Choroid plexus epithelial cell (primary cell): ENCODE measurements at places on chromosomes 2 and 18.

DNA sequence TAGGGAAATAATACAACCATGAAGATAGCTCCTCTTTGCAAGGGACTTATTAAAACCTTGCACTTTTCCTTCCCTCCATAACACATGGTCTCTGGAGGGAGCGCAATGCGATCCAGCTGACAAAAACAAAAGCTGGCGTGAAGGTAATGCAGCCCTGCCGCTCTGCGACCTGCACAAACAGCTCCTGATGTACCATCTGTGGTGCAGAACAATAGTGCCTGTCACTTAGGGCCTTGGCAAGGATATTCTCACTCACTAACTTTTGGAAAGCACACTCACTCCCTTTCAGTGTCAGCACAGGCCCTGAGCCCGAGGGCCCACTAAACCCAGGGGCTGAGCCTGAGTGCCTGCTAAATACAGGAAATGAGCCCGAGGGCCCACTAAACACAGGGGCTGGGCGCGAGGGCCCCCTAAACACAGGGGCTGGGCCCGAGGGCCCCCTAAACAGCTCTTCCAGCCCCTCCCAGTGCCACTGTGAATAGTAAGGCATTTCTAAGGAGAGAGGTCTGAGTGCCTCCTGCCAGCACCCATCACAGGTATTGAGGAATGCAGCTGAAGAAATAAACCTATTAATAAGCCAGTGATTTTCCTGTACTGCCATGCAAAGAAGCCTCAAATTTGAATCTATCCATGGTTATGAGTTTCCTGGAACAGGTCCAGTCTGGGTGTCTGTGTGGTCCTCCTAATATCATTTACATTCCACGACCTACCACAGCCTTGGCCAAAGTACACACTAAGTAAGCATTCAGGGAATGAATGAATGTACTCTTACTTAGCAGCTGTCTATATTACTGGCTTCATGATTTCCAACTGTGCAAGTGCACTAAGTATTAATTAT lies 9.3 kb downstream of the L3MBTL4 start:
- DNase-seq, result peak; percentile 27

- peak; percentile 40 for DNase-seq
These were observed 1.6 kb downstream of the CAVIN2 start for GRCh38 chr2:191845248-191845715.

DNA sequence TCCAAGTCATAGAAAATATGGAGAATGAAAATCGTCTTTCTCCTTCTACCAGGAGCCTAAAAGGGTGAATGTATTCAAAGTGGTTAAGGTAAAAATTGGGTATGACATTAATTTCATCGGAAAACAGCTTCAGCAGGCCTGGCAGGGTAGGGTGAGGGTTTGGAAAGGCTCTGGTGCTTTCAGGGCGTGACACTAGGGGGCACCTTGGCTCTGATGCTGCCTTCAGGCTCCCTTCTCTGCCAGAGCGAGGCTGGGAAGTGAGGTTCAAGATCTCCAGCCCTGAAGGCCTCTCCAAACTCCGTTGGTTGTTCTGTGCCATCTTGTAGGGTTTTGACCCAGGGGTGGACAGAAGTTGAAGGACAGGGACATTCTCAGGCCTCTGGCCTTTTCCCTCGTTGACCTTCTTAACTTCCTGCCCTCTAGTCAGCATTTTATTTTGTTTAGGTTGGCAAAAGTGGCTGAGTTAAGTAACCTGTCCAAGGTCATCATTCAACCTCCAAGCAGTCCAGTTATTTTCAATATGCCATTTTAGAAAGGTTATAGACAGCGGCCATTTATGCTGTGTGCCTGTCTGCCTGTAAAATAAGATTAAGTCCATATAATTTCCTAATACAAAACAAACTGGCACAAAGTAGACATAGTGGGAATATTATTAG lies 40.3 kb downstream of the EML6 start:
- DNase-seq, result no peak

DNA sequence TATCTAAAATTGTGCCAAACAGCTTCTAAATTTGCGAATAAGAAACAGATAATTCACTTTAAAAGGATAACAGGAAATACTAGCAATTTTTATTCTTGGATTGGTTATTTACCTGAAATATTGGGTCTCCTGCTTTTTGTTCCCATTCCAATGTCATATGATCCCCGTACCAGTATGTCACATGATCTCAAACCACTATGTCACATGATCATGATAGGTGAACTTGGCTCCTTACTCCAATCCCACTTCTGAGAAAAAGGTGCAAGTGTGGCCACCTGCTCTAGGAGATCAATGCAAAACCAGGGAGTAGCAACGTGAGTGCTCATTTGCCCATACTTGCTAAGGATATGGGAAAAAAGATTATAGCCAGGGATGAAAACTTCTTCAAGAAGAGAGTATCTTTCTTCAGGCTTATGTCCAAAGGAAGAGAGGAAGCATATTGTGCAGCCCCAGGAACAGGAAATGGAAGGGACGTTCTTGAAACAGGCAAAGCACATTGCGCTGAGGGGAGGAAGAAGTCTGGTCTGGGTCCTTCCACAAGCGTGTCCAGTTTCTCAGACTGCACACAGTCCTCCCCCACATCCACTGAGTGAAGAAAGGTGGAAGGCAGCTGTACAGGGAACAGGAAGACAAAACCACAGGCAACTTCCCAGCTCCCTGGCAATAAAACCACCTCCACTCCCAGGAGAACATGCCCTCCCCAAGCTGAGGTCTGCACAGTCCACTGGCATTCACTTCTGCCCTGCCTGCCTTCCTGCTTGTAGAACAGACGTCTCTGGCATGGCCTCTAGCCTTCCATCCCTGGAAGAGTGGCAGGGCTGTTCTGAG lies at the start of gene LYG2:
Gene LYG2 (minus strand): TSS at position 176 of the 828 bp plus-strand sequence. CDS start 1,406 bp downstream, outside the sequence.
- DNase-seq, result no peak

- no peak for DNase-seq
These were observed 221.6 kb downstream of the PIK3C3 start for GRCh38 chr18:42176599-42176998.

DNA sequence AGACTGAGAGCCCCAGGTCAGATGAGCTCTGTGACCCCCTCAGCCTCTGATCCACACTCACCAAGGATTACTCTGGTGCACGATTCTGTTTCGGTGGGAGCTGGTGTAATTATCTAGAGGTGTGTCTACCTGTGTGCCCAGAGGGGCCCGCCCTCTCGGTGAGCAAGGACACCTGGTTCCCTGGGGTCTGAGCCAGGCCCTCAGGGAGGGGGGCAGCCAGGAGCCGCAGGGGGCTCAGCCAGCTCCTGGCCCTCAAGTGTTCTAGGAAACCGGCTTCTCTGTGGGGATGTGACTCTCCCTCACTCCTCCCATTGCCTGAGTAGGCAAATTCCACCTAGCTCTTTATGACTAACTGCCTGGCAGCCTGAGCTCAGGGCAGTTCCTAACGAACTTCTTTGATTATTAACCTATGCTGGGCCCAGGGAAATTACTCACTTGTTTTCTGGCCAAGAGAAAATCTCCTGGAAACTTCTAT lies 17.4 kb downstream of the AGAP1 start:
- peak; percentile 68 for DNase-seq

DNA sequence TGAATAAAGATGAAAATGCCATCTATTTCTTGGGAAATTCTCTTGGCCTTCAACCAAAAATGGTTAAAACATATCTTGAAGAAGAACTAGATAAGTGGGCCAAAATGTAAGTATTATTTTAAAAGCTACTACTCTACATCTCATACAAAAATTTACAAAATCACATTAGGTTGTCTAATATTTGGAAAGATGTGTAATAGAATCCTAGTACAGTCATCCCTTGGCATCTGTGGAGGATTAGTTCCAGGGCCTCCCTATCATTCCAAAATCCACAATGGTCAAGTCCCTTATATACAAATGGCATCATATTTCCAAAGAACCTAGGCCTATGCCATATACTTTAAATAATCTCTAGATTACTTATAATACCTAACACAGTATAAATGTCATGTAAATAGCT lies 41.2 kb downstream of the KYNU start:
- no peak for DNase-seq

GRCh38 chr2:106885329-106885728 lies 638 bp downstream of the ST6GAL2 start:
- peak; percentile 35 for DNase-seq

DNA sequence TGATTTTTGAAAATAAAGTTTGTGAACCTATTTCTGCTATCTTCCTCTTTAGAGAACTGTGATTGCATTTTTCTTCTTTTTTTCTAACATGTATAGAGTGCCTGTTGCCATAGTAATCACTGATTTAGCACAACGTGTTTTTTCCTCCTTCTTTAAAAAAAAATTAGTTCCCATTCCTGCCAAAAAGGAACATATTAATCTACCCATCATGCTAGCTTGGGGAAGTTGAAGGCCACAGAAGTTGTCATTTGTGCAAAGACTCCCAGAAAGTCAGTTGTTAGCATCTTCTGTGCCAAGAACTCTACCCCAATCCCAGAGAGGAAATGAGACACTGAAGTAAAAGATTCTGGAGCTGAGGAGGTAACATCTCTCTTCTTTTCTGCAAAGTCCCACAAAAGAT lies 57.3 kb downstream of the SLC8A1 start:
- DNase-seq, result no peak

- peak; percentile 49 for DNase-seq
These were observed 264.5 kb upstream of the LRP1B start for GRCh38 chr2:142395291-142395690.

DNA sequence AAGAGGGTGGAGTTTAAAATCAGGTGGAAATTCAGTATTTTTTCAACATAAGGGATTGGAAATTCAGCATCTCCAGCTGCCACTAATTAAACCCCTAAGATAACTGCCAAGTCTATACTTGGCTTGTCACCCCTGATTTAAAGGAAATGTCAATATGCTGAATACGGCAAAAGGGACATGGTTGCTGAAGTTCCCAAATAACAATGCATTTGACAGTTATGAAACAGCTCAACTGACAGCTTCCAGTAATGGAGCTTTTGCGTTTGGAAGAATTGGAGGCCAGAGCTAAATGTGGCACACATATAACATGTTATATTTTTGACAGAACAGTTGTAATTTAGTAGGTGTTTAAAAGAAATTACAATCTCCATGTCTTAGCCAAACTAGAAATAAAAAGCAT lies 1867.9 kb upstream of the LRRTM1 start:
- DNase-seq, result no peak

GRCh38 chr2:151776367-151776766 lies 42.1 kb upstream of the NEB start:
- no peak for DNase-seq

DNA sequence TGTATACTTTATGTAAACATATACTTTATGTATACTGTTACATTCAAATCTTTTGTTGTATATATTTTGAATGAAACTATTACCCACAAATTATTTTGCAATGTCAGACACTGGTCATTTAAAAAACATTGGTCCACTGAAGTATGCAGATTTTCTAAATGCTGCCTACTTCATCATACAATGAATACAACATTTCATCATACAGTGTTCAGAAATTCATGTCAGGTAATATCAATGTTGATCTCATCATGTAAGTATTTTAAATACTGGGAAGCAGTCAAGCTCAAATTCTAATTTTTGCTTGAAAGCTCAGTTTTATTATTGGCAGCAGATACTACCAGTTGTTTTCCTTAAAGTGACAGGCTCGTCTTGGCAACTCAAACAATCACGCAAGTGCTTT lies 2.9 kb upstream of the STAT4 start:
- no peak for DNase-seq

DNA sequence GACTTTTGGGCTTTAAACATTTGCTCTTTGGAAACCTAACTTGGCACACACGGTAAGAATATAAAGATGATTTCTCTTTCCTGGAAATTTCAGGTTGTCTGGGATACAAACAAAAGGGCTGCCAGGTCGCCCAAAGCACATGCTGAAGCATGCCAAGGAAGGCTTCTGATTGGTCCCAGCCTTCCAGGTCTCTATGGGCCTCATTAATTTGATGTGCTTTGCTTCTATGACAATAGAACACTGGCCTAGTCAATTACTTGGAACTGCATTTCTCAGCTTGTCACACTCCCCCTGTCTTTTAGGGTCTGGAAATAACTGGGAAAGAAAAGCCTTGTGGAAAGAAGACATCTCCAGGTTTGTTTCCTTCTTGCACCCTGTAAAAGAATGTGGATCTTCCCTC lies 228.9 kb downstream of the ADCYAP1 start:
- DNase-seq, result no peak

DNA sequence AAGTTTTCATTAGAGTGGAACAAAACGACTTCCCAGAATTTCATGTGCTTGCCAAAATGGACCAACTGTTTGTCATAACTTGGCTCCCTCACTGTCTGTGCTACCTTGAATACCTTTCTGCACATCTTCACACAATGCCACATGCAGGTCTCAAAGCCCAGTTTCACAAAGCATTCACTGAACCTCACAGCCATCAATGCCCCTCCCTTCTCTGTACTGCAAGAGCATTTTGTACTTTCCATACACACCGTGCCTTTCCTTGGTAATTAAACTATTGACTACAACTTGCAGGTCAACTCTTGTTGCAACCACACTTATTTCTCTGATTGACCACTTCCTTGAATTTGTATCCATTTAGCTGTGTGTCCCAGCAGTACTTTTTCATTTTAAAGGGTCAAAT lies 50.5 kb downstream of the PAX3 start:
- no peak for DNase-seq

DNA sequence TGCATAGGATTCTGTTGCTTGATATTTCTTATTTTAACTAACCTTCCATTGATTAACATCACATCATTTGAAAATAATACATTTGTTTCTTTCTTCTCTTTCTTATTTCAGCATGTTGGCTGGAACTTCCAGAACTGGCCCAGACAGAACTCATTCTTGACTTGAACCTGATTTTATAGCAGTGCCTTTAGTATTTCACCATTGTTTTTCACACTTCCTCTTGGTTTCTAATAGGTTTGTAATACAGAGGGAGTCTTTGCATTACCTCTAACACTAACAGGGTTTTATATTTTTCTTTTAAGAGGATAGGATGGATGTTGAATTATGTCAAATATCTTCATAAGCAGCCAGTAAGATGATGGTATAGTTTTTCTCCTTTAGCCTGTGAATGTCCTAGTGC lies 39.2 kb downstream of the SEMA4F start:
- no peak for DNase-seq

GRCh38 chr2:159505196-159505595 lies 111.2 kb downstream of the BAZ2B start:
- DNase-seq, result no peak

DNA sequence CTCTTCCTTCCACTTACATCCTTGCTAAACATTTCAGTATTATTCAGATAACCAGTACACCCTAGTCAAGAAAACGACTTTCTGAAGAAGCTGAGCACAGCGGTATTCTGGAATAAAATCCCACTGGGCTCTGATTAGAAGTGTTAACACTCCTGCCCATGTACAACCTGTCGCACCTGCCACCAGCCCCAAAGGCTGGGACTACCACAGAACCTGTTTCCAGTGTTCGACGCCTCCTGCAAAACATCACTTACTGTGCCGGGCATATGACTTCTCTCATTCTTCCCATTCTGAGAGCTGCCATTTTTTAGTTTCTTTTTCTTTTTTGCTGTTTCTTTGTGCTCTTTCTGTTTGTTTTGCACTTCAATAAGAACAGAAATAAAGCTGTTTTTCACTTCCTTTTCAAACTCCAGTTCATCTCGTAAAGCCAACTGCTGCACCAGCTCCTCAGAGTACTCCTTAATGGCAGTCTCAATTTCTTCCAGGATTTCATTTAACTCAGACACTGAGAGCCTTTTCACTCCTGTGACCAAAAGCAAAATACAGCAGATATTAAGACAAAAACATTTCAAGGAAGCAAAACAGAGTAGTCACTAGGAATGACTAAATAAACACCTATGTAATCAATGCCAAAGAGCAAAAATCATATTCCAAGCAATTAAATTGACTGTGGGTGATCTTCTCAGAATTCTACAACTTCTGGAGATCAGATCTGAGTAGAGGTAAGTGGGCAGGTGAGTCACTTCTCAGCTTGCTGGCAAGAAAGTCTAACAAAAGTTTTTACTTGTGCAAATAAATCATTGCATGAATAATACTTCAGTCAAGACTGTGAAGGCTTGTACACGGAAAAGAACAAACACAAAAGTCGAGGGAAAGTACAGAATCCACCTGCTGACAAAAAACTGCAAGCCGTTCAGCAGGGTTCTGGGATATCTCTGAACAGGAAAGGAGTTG lies 19.3 kb downstream of the FEZ2 start:
- DNase-seq, result no peak
